Activated CD8-positive, alpha-beta memory T cell treated with anti-CD3 and anti-CD28 coated beads for 24 hours (primary cell): ENCODE measurements at places on chromosomes 5 and 9.

GRCh38 chr5:165351342-165351741 lies 1845.9 kb downstream of the MAT2B start:
- DNase-seq: no peak

- DNase-seq: no peak
These were observed 14.3 kb downstream of the ERMP1 start for GRCh38 chr9:5818424-5819142.

DNA sequence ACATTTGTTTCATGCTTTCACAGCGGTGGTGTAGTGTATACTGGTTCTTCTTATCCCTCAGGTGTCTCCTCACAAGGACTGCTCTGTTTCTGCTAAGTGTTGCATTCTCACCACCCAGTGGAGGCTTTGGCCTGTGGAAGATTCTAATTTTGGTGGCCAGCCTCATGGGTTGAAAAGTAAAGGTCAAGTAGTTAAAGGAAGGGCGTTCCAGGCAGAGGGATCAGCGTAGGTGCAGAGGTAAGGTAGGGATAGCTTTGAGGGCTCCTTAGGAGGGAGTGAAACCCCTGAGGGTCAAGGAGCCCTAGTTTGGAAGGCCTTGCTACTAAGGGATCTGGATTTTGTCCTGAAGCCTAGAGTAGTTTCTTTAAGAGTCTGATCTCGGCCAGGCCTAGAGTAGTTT lies 4.6 kb upstream of the RACK1 start:
- no peak for DNase-seq

GRCh38 chr9:69139596-69139995 lies 34.5 kb upstream of the TJP2 start:
- no peak for DNase-seq

DNA sequence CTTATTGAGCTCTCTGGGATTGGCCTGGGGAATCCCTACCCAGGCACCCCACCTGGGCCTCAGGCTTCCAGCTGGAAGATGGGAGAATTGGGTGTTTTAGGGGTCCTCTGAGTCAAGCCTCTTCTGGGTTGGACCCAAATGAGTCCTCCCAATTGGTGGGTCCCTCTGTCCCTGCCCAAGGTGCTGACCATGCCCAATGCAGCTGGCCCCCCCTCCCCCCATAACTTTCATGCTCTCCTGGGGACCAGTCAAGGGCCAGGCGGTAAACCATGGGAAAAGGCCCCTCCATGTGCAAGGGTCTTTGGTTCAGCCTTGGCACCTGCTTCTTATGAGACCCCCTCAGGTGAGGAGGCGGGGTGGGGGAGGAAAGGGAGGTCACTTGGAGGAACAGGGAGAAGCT lies 3.4 kb upstream of the PSD2 start:
- no peak for DNase-seq

DNA sequence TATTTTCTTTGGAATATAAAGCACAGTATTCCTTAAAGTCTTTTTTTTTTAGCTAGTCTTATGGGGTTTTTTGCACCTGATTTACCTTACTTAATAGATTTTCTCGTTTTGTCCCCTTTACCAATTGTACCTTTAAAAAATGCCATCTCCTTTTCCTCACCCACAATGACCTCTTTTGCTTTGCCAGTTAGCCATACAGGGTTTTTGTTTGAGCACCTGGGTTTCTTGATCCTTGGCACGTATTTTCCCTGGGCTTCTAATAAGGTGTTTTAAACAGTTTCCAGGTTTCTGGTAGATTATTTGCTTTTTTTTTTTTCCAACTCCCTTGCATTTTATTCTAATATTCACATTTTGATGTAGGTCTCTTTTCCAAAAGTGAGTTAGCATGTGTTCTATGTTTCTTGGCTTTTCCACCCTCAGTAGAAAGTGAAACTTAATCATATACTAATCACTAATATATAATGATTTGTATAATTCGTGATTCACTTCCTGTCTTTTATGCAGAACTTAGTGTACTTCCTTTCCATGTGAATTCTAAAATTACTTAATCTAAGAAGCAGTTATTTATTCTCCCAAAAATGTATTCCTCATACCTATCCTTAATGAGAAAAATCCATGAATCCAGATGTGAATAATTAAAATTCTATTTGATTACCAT lies 673.9 kb upstream of the RGMB start:
- no peak for DNase-seq

DNA sequence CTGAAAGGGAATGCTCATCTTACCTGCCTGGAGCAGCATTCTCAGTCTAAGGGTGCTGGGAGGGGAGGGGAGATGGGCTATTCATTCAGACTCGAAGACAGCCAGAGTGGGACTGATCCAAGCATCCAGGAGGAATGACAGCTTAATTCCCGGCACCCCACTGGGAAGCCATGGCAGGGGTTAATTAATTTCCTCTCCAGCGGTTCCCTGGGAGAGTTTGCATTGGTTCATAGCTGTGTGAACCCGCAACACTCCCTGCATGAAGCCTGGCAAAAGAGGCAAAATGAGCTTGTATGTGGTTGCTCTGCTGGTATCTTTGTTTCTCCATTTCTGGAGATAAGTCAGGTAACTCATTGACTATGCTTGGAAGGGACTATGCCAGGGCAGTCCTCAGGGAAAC lies 401.0 kb upstream of the SLC24A2 start:
- no peak for DNase-seq

DNA sequence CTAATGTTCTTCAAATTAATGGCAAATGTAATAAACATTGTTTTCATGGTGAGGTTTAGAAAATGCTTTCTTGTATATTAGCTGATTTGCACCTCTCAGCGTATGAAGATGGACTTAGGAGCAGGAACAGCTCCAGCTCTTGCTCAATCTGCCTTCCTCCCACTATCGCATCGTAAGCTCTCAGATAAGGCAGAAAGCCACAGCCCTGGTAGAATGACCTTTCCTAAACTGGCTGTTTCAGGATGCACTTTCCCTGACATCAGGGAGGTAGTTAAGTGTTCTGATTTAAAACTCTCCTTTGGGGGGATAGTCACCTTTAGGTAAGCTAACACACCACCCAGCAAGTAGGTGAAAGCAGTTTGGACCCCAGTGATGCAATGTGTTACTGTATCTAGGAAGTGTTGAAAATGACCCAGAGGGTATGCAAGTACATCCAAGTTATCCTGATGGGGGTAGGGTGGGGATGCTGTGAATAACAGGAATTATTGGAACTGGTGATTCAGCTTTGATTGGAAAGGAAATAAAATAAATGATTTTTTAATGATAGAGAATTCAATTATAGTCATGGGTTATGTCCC lies 72.3 kb downstream of the LMNB1 start:
- DNase-seq: no peak

GRCh38 chr5:448061-448765 lies 5.2 kb downstream of the EXOC3 start:
- DNase-seq: no peak

- no peak for DNase-seq
These were observed 3.7 kb downstream of the MYO10 start for GRCh38 chr5:16932401-16932800.

- DNase-seq: no peak
These were observed 8.6 kb downstream of the ABLIM3 start for GRCh38 chr5:149149942-149150341.

GRCh38 chr5:74638544-74638969 lies 2.0 kb downstream of the ENC1 start:
- DNase-seq: no peak

- DNase-seq: no peak
These were observed 535.8 kb downstream of the SEMA5A start for GRCh38 chr5:9009931-9010651.

DNA sequence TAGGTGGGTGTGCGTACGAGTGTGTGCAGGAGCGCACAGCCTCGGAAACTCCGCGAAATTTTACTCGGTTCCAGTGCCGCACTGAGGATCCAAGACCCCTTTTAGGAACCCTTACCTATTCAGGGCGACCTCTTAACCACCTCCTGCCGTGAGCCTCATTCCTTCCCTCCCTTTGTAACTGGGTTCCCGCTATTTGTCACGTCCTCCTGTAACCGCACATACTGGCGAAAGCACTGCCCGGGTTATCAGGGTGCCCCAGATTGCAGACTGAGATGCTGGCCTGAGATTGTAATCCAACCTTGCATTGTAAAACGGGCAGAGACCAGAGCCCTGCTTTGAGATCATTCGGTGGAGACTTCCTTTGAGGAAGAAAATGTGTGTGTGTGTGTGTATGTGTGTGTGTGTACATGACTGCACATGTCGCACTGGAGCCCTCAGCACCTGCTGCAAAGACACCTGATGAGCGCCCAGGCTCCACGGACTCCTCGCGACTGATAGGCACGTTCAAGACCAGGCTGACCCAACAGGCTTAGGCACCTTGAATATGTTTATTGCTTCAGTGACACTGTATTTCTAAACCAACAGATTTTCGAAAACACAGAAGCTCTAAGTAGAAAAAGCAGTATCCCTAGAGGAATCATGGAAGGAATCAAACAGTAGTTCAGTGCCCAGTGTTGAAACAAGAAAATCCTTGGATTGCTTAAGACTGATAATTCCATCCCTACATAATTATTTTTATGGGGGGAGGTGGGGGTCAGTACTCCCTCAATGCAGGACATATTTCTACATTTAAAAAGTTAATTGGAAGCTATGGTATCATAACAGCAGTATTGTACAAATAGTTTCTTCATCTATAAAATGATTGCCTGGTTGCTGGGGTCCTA lies 86.5 kb upstream of the TNFAIP8 start:
- DNase-seq: no peak

DNA sequence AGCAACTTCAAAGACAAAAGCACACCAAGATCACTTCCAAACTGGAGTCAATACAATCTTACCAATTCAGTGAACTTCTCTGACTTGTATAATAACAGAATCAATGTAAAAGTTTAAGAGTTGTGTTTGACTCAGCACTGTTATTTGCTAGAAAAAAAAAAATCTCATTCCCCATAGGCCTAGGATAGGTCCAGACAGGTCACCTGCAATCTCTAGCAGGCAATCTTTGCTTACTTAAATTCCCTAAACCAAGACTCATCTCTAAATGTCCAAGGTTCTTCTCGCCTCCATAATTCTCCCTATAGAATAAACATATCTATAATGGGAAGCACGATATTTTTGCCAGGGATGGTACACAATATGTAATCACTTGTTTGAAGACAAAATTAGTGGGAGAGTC lies 2.5 kb downstream of the FAM169A start:
- no peak for DNase-seq

- DNase-seq: no peak
These were observed 71.1 kb upstream of the LRRTM2 start for GRCh38 chr5:138946241-138946623.

DNA sequence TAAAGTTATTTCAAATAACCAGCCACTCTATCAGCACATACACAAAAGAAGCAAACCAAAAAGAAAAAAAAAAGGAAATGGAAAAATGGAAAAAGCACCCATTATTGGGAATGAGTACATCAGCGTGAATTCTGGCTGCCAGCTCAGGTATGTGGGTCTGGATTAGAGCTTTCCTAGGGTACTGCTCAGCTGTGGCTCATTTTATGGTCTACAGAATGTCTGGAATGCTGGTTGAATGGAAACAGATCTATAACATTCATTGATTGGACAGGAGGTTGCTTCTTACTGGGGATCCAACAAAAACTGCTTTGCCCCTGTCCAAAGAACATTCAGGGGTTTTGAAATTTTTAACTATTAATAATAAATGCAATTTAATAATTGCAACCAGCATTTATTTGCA lies 3.9 kb upstream of the CAST start:
- DNase-seq: no peak

DNA sequence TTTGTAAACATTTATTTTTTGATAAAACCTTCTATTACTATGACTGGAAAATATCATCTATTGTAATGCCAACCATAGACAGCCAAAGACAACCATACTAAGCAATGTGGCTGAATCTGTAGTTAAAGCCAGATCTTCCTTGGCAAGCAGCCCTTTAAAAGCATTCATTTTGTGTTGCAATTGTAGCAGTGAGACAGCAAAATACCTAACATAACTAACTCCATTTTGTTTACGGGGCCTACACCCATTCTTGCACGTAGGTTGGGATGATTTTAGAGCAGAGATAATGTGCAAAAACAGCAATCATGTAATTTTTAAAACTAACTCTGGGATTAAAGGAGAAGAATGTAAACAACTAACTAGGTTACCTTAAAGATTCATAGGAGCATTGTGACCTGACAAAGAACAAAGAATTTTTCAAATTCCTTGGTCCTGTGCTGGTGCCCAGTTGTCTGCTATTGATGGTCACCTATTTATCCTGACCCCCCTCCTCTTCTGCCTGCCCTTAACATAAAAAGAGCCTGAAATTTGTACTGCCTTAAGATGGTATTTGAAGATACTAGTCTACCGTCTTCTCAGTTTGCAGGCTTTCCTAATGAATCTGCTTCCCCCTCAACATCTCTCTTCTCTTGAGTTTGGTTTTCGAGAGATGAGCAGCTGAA lies 10.6 kb downstream of the IFNA1 start:
- no peak for DNase-seq

GRCh38 chr9:119959846-119960545 lies 590.8 kb upstream of the BRINP1 start:
- no peak for DNase-seq

- no peak for DNase-seq
These were observed 94.2 kb downstream of the PPIC start for GRCh38 chr5:122942164-122942914.

GRCh38 chr5:31936683-31937082 lies 237.4 kb downstream of the GOLPH3 start:
- DNase-seq: no peak

DNA sequence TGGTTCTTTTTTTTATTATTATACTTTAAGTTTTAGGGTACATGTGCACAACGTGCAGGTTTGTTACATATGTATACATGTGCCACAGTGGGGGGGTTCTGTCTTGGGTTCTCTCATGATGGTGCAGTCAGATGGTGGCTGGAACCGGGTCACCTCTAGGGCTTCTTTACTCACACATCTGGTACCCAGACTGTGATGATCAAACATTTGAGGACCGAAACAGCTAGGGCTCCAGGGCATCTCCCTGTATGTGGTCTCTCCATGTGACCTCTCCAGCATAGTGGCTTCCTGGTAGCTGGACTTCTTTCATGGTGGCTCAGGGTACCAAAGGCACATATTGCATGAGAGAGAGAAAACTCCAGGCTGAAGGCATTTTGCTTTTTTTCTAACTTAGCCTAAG lies 9.8 kb upstream of the CRHBP start:
- no peak for DNase-seq

DNA sequence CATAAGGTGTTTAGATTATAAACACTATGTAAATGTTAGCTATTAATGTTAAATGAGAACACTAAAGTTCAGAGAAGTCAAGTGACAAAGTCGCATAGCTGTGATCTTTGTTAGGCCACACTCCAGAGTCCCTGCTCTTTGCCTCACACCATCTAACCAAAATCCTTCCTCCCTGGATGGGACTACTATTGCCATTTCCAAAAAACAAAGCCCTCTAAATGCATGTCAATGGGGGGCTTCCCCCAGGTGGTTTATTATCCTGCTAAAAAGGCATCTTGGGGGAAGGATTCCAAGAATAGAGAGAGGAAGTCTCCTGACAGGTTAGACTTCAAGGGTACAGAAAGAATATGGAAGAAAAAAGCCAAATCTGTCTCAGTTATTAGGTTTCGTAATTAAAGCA lies 10.4 kb downstream of the NR6A1 start:
- DNase-seq: no peak

- DNase-seq: no peak
These were observed 57.6 kb upstream of the RANBP3L start for GRCh38 chr5:36359267-36359666.
